Activated naive CD8-positive, alpha-beta T cell treated with anti-CD3 and anti-CD28 coated beads for 36 hours (primary cell): ENCODE measurements at places on chromosomes 1 and 21.
A peak's percentile ranks its signal among the peaks of the same experiment; 100 is the strongest.

DNA sequence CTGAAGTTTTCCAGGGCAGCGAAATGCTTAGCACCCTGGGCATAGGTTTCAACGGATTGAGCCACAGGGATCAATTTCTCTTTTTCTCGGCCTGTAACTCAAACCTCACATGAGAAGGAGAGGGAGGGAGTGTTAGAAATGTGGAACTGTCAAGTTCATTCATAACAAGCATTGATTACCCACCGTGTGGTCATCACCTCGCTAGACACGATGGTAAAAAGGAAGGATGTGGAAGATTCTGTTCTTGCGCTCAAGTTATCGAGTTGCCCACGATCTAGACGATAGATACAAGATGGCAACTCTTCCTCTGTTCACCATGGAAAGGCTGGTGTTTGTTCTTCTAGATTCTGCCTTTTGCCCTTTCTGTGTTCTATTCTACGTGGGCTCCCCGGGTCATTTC, 4.0 kb upstream of the RCAN3 start:
- DNase-seq, result no peak

- DNase-seq, result no peak
Measured at GRCh38 chr1:156538711-156539440, 33.5 kb downstream of the IQGAP3 start.

- no peak for DNase-seq
Measured at GRCh38 chr1:180262628-180263488, 32.8 kb downstream of the LHX4 start.

DNA sequence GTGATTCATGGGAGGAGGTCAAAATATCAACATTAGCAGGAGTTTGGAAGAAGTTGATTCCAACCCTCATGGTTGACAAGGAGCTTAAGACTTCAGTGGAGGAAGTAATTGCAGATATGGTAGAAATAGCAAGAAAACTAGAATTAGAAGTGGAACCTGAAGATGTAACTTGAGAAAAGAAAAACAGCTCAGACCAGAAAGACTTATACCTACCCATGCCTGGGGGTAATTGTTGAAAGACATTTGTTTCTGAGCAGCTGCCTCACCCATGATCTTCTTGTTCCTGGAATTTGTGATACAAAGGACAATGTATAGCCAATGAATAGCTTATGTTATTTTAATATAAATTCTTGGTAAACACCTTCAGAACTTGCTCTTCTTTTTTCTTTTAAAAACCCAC, 128.6 kb downstream of the LRIG2 start:
- no peak for DNase-seq

- no peak for DNase-seq
Measured at GRCh38 chr21:44092211-44092610, 15.0 kb upstream of the PWP2 start.

DNA sequence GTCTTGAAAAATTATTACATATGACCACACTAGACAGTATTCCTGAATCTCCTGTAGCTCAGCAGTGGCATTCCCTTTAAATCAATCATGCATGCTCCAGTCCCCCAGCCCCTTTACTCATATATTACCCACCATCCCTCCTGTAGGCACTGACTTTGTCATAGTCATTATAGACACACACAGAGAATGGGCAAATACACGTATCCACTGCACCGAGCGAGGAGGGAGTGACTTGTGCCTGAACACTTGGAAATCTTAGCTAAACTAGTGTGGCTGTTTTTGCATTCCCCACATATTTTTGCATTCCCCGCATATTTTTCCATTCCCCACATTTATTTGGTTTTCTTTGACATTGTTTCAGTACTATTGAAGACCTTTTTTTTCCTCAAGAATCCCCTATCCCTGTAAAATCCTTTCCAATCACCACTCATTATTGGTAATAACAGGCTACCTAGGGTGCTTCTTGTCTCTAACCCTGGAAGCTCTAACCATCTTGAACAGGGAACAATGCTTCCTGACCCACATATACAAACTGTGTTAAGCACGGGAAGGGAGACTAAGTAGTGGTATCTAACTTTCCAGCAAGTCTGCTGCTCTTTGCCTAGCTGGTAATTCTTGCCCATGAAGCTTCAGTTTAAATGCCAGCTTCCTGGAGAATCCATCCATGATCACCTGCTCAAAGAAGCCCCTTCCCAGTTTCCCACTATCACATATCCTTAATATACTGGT, 534.4 kb upstream of the CAMK1G start:
- no peak for DNase-seq

- DNase-seq, result no peak
Measured at GRCh38 chr1:211791979-211792378, 38.6 kb downstream of the LPGAT1 start.

- no peak for DNase-seq
Measured at GRCh38 chr1:109158433-109158832, 44.5 kb downstream of the ELAPOR1 start.

GRCh38 chr1:221477252-221477651, 264.6 kb downstream of the DUSP10 start:
- DNase-seq, result no peak

GRCh38 chr1:109559995-109560394, 11.6 kb downstream of the GNAI3 start:
- DNase-seq, result no peak

GRCh38 chr1:54342742-54343687, 63.2 kb downstream of the SSBP3 start:
- DNase-seq, result no peak

DNA sequence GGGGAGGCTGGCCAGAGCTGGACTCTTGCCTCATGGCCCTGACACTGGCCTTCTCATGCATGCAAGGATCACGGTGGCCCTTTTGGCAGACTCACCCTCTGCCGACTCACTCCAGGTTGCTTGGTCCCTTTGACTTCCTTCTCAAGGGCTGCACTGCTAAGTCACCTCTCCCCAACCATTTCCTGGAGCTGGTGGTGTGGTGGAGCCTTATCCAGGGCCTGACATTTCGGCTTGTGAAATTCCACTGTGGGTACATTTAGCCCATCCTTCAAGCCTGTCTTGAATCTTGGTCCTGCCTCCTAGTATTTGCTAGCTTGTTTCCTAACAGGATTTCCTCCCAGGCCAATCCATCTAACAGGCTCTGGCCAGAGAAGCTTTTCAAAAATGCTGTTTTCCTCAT, 52.6 kb upstream of the JUN start:
- no peak for DNase-seq

- DNase-seq, result no peak
Measured at GRCh38 chr1:175857756-175858155, 114.4 kb upstream of the TNR start.

GRCh38 chr1:36133484-36133883, 8.5 kb upstream of the COL8A2 start:
- DNase-seq, result no peak

- peak; percentile 3 for DNase-seq
Measured at GRCh38 chr1:158180741-158181576, at the start of gene CD1D. CD1D (plus strand) TSS chr1:158180895; CDS start chr1:158181102, 207 bp downstream.

GRCh38 chr1:110893908-110894490, 21.1 kb downstream of the CD53 start:
- no peak for DNase-seq

GRCh38 chr1:40270152-40270834, 12.3 kb downstream of the ZMPSTE24 start:
- DNase-seq, result no peak

DNA sequence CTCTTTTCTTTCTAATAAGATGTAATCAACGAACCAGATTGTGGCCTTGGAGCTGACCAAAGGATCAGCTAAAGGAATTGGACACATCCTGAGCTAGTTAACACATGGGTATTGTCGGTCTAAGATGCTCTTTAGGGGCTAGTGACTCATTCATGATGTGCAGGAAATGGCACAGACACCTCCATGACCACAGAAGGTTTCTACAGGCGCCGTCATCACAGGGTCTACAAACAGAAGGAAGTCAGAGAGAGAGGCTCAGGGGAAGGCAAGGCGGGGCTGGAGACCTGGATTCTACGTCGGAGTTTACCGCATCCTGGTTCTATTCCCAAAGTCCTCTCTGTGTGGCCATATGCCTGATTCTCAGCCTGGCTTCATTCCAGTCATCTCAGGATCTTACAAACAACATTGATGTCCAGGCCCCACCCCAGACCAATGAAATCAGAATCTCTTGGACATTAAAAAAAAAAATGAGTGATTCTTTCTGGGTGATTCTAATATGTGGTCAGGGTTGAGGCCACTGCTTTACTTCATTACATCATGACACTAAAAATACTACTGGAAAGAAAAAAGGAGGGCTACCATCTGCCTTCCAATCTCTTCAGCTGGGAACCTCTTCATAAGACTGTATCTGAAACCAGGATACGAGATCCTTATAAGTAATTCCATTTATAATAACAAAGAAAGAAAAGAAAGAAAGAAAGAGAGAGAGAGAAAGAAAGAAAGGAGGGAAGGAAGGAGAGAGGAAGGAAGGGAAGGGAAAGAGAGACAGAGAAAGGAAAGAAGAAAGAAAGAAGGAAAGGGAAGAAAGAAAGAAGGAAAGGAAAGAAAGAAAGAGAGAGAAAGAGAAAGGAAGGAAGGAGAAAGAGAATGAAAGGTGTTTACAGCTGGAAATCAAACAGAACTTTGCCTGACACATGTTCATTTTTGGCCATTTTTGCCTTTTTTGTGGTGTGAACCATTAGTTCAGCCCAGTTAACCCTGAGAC, 11.6 kb upstream of the KCNJ15 start:
- DNase-seq, result peak; percentile 67

DNA sequence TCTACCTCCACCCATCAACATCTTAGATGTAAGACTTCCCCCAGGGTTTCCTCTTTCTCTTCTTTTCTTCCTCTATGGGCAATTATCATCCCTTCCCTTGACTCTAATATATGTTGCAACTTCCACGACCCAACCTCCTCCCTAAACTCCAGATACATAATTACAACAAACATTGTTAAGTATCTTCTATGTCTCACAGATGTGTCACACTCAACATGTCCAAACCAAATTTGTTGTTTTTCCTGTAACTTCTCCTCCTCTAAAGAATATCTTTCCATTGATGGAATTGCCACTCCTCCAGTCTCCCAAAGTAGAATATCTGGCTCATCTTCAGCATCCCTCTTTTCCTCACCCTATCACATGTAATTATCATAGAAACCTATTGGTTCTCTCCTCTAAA, 314.2 kb downstream of the RWDD3 start:
- no peak for DNase-seq

GRCh38 chr1:2976180-2976562, 45.1 kb upstream of the ACTRT2 start:
- DNase-seq, result no peak

DNA sequence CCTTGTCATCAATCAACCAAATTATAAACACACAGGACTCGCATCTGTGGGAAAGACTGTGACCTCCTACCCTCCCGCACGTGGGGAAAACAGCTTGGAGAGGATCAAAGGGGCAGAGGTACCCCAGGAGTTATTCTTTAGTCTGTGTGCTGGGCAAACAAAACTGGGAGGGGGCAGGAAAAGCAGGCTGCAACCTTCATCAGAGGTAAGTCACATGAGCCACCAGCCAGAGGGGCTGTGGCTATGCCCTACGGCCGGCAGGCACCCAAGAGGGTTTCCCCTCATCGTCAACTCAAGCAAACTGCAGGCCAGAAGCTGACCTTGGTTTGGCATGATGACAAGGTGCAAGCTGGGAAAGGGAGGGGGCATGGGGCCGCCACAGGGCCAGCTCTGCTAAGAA, 12.5 kb downstream of the SMIM12 start:
- no peak for DNase-seq

DNA sequence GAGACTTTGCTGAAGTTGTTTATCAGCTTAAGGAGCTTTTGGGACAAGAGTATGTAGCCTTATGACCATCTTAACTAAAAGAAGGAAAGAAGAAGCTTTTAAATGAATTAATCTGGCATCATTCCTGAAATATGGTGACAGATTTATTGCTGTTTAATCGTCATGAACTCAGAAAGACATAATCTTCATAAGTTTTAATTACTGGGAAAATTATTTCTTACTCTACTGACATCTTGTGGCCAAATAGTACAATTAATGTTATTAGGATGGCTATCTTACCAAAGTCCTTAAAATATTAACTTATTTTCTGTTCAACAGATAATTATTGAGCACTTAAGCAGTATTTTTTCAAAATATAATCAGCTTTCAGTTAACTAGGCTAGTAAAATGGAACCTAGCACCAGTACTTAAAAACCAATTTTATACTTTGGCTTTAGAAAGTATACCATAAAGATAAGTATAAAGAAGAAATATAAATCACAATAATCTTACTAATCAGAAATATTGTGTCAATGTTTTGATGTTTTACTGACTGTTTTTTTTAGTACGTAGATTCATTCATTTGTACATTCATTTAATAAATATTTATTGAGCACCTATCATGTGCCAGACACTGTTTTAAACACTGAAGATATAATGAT, 34.7 kb upstream of the GPR25 start:
- DNase-seq, result no peak

- DNase-seq, result no peak
Measured at GRCh38 chr21:44467859-44468195, 12.5 kb downstream of the LRRC3 start.

GRCh38 chr1:155113450-155113980, 14.2 kb upstream of the EFNA1 start:
- DNase-seq, result no peak

- no peak for DNase-seq
Measured at GRCh38 chr1:243465738-243466137, 209.9 kb downstream of the SDCCAG8 start.

DNA sequence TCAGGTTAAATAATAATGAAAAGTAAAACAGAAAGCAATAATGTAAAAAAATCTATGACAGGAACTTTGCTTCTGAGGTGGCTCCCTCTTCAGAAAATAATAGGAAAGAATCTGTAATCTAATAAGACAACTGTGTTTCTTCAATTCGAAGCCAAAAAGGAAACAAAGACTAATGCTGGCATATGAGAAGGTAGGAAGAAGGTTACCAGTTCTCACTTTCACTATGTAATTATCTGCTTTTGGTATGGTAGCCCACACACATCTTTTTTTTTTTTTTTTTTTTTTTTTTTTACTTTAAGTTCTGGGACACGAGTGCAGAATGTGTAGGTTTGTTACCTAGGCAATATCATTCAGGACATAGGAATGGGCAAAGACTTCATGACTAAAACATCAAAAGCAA, 47.1 kb downstream of the COP1 start:
- no peak for DNase-seq

DNA sequence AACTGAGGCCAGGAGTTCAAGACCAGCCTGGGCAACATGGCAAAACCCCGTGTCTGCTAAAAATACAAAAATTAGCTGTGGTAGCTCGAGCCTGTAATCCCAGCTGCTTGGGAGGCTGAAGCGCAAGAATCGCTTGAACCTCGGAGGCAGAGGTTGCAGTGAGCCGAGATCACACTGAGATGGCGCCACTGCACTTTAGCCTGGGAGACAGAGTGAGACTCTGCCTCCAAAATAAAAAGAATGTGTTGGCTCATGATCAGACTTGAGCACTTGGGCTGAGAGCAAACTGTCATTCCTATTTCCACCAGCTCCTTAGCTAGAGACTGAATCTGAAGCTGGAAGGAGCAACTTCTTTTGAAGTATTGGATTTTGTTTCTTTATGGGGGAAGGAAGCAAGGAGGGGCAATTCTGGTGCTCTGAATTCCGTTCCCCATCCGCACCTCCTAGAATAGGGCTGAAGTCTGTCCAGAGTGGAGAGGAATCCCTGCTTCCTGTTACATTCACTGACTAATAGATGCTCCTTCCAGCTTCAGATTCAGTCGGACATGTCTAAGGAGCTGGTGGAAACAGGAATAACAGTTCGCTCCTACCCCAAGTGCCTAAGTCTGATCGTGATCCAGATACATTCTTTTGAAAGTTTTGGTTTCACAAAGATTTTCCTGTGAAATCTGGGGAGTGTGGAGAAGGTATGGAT, 3.8 kb downstream of the ZNF672 start:
- DNase-seq, result no peak
